ENCODE measurements at places on chromosomes 6 and 20. TPM values are rescaled to one million over a fixed set of nuclear protein-coding genes. Genes with fewer than 3 reads are reported as not detected.

- no peaks in the 10 kb centered on the region for H3K4me1 ChIP-seq
- no peaks in the 10 kb centered on the region for H3K36me3 ChIP-seq
- DNase-seq = no peak
- no peaks in the 10 kb centered on the region for H3K27me3 ChIP-seq
- H3K4me3 ChIP-seq = no peak overlapping the region
Observed at GRCh38 chr6:99802396-99803031, 191.5 kb downstream of the MCHR2 start.

DNA sequence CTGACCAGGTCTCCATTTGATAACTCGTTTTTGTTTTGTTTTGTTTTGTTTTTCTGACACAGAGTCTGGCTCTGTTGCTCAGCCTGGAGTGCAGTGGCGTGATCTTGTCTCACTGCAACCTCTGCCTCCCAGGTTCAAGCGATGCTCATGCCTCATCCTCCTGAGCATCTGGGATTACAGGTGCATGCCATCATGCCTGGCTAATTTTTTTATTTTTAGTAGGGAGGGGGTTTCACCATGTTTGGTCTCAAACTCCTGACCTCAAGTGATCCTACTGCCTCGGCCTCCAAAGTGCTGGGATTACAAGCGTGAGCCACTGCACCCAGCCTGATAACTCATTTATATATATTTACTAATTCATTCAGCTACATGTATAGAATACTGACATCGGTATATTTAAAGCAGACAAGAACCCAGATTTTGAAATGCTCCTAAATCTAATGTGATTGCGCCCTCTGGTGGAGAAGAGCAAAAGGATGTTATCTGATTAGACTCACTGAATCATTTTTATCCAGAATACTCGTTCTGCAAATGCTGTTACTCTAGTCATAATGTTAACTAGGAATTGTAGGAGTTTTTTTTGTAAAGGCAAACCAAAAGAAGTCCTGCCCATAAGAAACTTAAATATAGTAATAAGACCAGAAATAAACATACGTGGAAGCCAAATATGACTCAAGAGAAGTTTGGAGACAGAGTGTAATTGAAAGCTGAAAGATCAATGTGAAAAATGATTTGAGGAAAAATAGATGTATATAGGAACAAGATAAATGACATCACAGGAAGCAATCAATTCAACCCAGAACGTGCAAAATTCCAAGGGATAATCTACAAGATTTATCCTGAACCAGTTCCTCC, 5.3 kb upstream of the COL12A1 start:
- H3K4me3 ChIP-seq = no peak overlapping the region
- DNase-seq = no peak
- H3K36me3 ChIP-seq = no peaks in the 10 kb centered on the region

DNA sequence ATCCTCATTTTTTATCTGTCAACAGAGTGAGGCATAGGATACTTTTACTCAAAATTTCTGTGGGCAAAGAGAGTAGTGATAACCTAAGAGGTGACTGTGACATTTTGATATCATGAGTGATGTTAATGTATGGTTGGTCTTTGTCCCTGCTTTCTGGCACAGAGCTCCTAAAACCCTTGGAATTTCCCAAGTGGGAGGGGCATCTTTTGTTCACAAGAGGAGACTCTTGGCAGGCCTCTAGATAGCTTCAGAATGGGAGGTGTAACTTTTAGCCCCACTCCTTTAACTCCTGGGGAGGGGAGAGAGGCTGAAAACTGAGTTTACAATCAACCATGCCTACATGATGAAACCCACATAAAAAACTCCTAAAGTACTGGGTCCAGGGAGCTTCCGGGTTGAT, 527.8 kb downstream of the RFPL4B start:
- no peaks in the 10 kb centered on the region for H3K36me3 ChIP-seq
- peaks cover 4% of the 10 kb centered on the region for H3K4me1 ChIP-seq
- DNase-seq = no peak
- no peak overlapping the region for H3K4me3 ChIP-seq
- H3K27ac ChIP-seq = no peak overlapping the region

- H3K27me3 ChIP-seq = no peaks in the 10 kb centered on the region
- no peak overlapping the region for H3K4me3 ChIP-seq
- no peak overlapping the region for H3K27ac ChIP-seq
Observed at GRCh38 chr6:135170849-135171248, 10.3 kb upstream of the MYB start.

DEFB127 gene
- not detected for total RNA-seq

DNA sequence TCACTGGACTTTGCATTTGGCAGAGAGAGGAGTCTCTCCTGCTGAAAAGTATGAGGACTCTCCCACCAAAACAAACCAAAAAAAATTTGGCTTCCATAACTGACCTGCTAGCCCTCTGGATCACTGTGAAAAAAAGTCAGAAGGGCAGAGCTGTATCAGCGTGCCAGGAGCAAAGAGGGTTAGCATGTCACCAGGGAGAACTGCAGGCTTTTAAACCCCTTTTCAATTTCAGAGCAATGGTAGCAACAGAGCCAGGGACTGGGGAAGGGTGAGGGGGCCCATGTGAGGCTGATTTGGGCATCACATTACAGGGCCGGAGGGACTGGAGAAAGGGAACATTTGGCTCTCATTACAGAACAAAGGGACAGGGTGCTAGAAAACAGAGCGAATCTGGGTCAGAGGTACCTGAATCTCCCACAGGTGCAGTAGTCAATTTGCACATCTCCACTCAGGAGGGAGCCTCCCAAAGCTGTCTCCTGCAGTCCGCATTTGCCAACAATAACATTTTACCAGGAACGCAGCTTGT, 185.7 kb upstream of the EYA4 start:
- no peak for DNase-seq
- H3K27ac ChIP-seq = no peak overlapping the region
- H3K36me3 ChIP-seq = no peaks in the 10 kb centered on the region
- no peak overlapping the region for H3K4me3 ChIP-seq
- H3K27me3 ChIP-seq = no peaks in the 10 kb centered on the region

DNA sequence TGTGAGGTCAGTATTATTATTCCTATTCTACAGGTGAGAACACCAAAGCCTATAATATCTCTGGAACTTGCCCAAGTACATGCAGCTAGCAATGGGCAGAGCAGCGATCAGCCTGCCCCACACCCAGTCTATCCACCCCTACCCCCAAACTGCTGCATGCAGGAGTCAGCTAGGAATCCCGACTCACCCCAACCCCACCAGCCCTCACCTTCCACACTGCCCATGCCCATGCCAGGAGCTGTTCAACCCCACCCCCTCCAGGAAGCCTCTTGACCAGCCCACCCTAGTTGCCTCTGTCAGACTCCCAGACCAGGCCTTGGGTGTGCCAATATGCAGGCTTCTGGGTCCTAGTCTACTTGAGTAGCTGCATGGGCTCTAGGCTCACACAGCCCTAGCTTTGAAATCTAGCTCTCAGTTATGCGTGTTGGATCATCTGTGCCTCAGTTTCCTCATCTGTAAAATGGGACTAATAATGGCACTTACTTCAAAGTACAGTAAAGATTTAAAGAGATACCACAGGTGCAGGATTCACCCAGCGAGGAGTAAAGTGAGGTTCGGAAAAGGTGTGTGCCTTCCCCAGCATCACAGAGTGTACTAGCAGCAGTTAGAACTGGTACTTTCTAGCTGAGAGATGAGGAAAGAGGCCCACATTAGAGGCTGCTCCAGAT, 173.2 kb downstream of the VEGFA start:
- no peaks in the 10 kb centered on the region for H3K36me3 ChIP-seq
- H3K4me3 ChIP-seq = no peak overlapping the region
- DNase-seq = peak; percentile 25
- H3K4me1 ChIP-seq = no peaks in the 10 kb centered on the region
- no peaks in the 10 kb centered on the region for H3K27me3 ChIP-seq

ZBP1 gene
- total RNA-seq = not detected

DNA sequence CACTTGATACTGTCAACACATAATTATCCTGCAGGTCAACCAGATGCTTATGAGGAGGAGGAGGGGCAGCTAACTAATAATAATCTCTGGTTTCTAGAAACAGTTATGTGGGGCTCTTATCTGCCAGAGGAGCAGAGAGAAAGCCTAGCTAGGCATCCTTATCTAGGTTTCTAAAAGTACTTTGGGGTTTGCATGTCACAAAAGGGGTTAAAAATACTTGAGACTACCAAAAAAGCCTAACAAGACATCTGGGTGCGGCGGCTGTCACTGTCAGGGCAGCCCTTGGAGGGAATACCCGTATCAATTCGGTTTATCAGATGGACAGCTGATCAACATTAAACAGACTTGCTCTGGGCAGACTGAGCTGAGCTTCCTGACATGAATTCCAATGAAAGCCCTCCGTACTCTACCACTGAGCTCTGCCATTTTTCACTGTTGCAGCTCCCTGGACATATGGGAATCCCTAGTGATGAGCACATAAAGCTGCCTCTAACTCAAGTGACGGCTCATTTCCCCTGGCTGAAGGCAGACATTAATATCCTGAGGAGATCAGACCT, 166.6 kb downstream of the PDSS2 start:
- H3K36me3 ChIP-seq = no peaks in the 10 kb centered on the region
- no peaks in the 10 kb centered on the region for H3K27me3 ChIP-seq
- no peak for DNase-seq
- H3K4me1 ChIP-seq = no peaks in the 10 kb centered on the region
- H3K27ac ChIP-seq = no peak overlapping the region

DNA sequence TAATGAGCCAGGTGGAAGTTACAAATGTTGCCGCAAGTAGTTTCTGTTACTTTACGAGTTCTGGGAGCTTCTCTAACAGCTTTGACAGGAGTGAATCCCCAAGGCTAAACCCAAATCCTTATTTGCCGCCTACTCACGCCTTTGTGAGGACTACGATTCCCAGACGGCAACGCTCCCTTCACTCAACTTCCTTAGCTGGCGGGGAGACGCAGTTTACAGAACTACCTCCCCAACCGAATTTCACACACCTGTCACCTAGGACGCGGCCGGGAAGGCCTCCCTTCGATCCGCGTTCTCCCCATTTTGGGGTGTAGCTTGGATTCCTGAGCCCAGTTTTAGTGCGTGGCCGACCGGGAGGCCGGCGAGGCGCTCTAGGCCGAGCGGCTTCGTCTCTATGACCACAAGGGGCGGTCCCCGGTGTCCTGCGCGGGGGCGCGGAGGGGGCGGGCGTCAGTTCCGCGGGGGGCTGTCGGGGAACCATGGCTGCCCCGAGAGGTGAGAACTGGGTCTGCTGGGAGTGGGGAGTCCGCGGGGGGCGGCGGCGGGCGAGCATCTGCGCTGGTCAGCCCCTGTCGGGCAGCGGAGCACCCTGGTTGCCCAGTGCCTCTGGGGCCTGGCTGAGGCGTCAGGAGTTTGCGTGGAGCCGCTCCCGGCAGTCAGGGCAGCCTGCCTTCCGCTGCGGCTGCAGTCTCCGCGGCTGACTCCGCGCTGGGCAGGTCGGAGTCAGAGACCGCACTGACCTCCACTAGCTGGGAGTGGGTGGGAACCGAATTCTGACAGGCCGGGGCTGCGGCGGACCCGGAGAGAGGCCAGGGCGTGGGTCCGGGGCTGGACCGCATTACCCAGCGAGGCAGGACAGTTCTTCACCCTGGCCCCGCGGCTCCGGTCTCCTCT, at the start of gene SLC35A1:
SLC35A1 (plus strand) TSS at position 450 of the 894 bp plus-strand sequence; CDS start at position 480, 30 bp downstream.
- H3K27me3 ChIP-seq = no peaks in the 10 kb centered on the region
- H3K4me1 ChIP-seq = peaks cover 3% of the 10 kb centered on the region
- H3K27ac ChIP-seq = peak within 1 kb of the TSS; percentile 93
- DNase-seq = peak; percentile 92
- H3K36me3 ChIP-seq = no peaks in the 10 kb centered on the region

DNA sequence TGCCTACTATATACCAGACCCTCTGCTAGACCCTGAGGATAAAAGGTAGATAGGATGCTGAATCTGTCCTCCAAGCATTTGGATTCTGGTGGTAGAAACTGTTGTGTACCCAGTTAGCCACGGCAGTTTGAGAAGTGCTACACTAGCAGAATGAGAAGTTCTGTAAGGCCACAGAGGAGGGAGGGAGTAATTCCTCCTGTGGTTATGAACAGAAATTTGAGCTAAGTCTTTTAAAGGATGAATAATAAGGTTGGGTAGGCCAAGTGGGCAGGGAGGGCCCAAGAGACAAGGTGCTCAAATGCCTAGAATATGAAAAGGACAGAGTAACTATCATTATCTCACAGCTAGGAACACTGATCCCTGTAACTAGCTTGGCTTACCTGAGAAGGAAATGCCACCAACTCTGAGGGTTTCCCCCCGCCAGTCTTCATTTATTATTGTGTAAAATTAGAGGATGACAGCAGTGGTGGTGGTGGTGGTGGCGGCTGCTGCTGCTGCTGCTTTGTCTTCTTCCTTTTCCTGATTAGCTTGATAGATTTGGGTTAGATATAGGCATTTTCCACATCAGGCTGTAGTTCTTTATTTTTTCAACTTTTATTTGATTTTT, 243.3 kb downstream of the PRL start:
- H3K4me3 ChIP-seq = no peak overlapping the region
- H3K4me1 ChIP-seq = peaks cover 5% of the 10 kb centered on the region
- H3K36me3 ChIP-seq = no peaks in the 10 kb centered on the region

GRCh38 chr20:25460566-25461280, 53.2 kb downstream of the GINS1 start:
- no peak for DNase-seq
- H3K27me3 ChIP-seq = no peaks in the 10 kb centered on the region
- H3K4me3 ChIP-seq = no peak overlapping the region
- no peaks in the 10 kb centered on the region for H3K4me1 ChIP-seq

- no peaks in the 10 kb centered on the region for H3K4me1 ChIP-seq
- H3K4me3 ChIP-seq = no peak overlapping the region
- H3K27me3 ChIP-seq = no peaks in the 10 kb centered on the region
- DNase-seq = no peak
Observed at GRCh38 chr6:113331021-113331420, 526.1 kb upstream of the MARCKS start.

Data from ascending aorta (tissue), 2 donors.